ENCODE measurements at places on chromosomes 6 and 20.

DNA sequence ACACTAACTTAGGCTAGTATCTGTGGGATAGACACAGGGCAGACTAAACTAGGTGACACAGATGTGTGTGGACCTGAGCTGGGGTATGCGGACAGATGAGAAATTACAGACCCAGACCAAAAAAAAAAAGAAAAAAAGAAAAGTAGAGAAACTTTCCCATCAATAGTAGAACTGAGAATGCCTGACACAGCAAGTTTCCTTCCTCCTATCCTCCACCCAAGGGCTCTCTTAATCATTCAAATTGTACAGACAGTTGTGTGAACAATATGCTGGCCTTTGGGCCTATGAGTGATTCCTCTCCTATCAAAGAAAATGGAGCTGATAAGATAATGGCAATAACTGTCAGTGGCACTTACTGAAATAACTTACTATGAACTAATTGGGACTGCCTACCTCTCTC is 226.7 kb upstream of the PRDM1 start:
- no peak for DNase-seq

DNA sequence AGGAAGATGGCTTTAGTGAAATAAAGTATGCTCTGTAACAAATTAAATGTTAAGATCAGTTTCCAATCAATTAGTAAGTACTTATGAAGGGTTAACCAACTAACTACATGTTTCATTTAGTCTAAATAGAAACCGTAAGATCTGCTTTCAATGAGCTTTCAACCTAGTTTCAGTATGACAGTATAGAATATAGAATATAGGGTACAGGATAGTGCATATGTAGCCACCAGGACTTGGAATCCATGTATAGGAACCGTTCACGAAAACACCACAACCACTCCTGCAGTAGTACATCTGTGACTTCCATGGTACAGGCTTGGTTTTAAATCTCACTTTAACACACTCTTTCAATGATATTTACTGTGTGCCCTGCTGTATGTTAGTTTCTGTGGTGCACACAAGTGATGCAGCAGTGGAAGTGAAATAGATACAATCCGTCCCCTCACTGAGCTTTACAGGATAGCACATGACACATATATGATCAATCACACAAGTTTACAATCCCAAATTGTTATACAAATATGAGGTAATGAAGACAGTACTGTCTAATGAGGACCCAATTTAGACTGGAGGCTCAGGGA is 479.7 kb upstream of the MARCKS start:
- no peak for DNase-seq

DNA sequence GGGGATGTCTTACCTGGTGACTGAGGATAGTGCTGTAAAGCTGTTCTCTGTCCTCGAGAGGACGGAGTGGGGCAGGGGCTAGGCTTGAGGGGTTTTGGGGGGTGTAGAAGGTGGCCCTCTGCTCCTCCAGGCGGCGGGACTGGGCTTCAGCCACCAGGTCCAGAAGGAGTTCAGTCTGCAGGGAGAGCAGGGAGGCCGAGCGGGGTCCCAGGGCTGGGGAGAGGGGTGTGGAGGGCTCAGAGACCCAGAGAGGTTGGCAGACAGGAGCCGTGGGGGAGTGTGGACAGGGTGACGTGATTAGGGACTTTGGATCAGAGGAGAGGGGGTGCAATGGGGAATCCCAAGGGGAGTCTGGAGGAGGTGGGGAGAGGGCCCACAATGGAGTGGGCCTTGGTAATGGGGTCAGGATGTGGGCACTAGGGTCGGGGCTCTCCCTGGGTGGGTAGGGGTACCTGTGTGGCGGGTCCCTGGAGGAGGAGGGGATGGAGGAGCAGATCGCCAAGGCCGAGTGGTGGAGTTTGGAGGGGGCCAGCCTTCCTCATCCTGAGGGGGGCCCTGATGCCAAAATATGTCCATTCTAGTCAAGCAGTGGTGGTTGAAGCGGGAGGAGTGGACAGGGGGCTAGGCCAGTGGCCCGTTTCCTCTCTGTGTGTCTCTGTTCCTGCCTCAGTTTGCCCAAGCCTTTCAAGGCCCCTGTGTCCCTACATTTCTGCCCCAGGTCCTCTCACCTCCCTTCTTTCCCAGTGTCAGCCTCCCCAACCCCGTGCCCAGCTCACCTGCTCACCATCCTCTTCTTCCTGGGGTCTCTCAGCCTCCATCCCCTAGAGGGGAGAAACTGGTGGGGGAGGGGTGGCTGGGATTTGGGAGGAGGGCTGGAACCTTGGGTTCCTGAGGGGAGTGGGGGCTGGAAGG is 491 bp downstream of the GPSM3 start:
- DNase-seq: peak; percentile 11

- DNase-seq: no peak
Observed at GRCh38 chr6:17504005-17504404, 96.1 kb upstream of the FAM8A1 start.

DNA sequence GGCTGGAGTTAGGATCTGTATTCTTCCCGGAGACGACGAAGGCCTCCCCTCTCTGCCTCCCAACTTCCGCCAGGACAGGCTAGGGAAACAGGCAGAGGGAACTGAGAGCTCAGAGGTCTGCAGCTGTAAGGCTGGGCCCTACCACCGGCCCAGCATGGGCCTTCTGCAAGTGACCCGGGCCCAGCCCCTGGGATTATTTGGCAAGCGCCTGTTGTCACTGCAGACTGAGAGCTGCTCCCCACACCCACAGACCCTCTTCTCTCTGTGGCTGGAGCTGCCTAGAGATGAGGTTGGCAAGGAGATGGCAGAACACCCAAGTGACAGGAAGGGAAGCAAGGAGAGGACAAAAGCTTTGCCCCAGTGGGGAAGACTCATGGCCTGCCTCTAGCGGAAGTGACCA is 212.6 kb downstream of the ZDHHC14 start:
- DNase-seq: no peak

DNA sequence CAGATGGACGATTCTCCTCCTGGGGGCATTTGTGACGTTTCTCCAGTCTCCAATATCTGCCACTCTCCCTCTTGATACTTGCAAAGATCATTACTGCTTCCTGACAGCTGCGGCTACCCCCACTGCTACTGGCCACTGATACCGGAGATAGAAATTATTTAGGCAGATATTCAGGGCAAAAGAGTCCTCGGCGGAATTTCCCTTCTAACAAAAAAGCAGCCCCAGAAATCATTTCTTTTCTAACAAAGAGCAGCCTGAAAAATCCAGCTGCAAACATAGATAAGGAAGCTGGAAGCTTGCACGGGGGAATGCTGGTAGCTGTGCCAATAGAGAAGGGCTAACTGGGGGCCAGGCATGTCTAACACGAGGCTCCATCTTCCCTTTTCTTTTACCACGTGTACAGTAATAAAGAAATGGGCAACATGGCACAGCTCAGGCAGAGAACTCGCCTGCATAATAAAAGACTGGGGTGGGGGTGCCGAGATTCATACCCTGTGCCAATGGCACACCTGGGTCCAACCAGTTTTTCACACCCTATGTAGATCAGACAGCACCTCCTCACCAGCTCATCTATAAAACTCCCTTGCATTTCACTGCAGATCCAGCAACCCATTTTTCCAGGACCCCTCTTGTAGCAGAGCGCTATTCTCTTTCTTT is 6.1 kb downstream of the TP53RK start:
- DNase-seq: no peak

DNA sequence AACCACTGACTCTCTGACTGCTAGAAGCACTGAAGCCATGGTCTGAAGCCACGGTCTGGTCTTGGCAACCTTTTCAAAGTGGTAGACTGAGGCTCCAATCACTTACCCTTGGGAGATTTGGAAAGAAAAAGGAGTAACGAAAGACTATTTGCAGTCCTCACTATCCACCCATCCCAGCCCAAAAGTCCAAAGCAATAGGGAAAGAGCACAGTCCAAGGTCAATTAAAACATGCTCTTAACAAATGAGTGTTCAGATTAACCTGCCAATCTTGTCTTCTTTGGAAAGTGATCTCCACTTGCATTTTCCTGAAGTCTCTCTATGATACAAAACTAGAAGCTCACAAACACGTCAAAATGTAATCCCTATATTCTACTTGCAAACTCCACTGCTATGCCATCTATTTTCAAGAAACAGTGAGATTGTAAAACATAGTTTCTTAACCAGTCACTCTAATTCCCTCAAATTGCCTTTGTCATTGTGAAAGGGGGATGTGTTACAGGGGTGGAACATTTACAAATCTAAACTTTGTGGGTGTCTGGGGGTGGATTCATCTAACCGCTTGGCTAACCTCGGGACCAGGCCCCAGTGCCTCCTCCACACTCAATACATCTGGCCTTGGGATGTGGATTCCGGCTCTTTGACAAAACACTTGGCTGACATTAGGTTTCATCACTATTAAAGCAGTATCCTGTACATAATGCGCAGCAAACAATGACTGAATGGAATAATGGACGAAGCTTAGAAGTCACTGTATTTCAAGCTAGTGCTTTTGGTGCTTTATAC is 56.4 kb downstream of the B4GALT5 start:
- no peak for DNase-seq

DNA sequence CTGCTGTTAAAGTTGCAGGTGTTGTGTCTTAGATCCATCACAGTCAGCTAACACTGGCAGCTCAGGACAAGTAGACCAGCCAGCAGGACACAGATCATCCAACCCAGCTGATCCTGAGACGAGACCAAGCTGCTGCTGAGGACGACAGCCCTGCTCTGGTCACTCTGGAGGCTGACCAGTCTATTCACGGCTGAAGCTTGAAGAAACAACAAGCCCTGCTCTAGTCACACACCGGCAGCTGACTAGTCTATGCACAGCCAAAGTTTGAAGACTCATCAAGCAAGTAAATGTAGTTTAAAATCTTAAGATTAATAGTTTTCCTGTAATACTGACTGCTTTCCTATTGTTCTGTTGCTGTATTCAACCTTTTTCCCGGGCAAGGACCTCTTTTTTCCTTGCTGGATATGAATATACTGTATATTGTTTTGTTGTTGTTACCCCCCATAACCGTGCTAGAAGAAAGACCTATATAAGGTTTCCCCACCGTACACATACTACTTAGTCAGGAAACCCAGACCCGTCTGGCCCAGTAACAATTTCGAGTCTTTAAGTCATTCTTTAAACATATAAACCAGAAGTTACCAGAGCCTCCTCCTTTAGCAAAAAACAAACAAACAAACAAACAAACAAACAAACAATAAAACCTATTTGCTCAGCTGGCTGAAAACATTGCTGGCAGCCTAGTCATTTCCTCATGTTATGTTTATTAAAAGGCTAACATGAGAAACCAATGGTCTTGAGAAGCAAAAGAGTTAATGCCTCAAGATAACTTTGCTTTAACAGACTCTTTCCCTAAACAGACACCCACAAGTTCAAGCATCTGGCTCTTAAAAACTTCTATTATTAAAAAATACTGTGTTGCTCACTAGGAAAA is 16.7 kb upstream of the GSTA3 start:
- DNase-seq: no peak

GRCh38 chr20:17843246-17844132 is 125.1 kb downstream of the SNX5 start:
- DNase-seq: no peak

DNA sequence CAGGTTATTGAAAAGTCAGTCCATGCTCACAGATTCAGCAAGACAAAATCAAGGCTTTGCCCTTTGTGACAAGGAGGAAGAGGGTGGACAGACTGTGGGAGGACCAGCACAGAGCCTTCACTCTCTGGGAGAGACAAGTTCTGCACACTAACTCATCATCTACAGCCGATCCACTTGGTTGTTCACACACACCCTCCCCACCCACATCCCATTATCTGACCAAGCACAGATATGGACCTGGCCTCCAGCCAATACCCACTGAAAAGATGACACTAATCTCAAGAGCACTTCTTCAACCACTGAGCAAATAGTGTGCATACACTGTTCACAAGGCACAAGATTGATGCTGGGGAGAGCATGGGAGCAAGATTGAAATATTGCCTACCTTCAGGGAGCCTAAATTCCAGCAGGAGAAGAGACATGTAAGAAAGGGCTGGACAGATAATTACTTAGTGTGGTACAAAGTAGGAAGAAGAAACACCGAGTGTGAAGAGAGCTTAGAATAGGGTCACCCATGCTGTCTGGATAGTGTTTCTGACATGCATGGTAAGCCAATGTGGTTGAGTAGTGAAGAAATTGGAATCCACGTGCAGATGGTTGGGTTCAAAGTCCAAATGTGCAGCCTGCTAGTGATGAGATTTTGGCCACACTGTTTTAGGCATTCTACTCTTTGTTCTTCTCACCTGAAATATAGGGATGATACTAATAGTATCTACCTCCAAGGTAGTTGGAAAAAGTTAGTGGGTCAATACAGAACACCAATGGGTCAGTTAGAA is 21.7 kb upstream of the IL17A start:
- no peak for DNase-seq

DNA sequence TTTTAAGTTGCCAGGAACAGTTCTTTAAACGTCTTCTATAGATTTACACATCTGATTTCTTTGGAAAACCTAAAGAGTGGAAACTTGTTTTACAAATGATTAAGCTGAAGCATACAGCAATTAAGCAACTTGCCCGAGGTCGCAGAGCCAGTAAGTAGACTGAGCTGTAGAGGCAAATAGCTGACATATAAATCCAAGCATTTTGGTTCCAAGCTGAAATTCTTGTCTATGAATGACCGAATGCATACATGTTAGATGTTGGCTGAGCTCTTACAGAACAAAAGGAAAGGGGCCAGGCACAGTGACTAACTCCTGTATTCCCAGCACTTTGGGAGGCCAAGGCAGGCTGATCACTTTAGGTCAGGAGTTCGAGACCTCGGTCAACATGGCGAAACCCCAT is 101.8 kb upstream of the SGK1 start:
- DNase-seq: no peak

DNA sequence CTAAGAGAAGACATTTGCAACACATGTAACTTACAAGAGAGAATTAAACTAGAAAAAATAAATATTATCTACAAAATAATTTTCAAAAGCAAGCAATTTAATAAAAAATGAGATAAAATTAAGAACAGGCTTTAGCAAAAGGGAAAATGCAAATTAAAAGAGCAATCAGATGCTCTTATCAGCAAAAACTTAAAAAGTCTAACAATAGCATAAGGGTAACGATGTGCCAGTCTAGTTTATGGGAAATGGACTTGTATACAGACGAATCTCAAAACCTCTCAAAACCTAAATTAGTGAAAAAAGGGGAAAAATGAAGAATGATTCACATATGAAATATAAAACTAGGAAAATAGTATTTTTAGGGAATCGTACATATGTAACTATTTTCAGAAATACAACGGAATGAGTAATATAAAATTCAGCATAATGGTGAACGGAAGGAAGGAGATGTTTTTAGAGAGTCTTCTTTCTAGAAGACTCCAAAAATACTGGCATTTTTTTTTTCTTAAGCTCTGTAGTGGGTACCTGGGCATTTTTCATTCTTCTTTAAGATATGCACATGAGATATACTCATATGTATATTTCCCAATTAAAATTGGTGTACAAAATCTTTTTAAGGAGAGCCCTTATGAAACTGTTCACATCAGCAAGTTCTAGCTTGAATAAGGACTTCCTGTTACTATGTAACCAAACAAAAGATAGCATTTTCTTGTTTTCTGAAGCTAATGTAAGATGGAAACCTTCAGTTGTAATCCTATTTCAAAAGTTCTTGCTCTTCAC is 927 bp upstream of the MANEA start:
- no peak for DNase-seq

Measured in effector CD8-positive, alpha-beta T cell (primary cell).